ENCODE measurements at places on chromosomes 11 and 22.
A peak's percentile ranks its signal among the peaks of the same experiment; 100 is the strongest.

- peak; percentile 36 for DNase-seq
Observed at GRCh38 chr11:111265421-111265820, 19.9 kb downstream of the POU2AF2 start.

GRCh38 chr11:97502201-97502600, 1112.4 kb downstream of the JRKL start:
- no peak for DNase-seq

GRCh38 chr11:27839226-27839913, 139.1 kb upstream of the BDNF start:
- DNase-seq: no peak

- DNase-seq: no peak
Observed at GRCh38 chr11:83480251-83480650, 194.1 kb upstream of the CCDC90B start.

DNA sequence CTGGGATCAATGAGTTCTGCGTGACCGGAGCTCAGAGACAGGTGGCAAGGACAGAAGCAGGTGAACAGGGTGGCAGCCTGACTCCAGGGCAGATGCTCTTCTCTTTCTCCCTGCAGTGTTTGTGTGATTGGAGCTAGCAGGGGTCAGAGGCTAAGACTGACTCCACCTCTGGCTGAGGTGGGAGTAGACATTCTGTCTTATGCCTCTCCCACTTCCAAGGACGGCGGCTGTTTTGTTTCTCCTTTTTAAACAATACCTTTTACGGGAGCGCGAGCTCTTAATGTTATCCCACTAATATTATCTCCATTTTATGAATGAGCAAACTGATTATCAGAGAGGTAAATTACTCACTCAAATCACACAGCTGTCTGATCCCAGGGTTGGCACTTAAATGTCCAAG, 323.7 kb downstream of the MIAT start:
- no peak for DNase-seq

Measured in small intestine (tissue), 16 donors.